Stimulated activated CD4-positive, alpha-beta T cell treated with anti-CD3 and anti-CD28 coated beads, TNF-alpha, amount 100 ng/mL, for 48 hours (primary cell): ENCODE measurements at places on chromosomes 6 and 20.

- no peak for DNase-seq
Measured at GRCh38 chr6:12297363-12298016, 7.3 kb downstream of the EDN1 start.

GRCh38 chr6:38015341-38015740 lies 195.8 kb downstream of the ZFAND3 start:
- DNase-seq: no peak

DNA sequence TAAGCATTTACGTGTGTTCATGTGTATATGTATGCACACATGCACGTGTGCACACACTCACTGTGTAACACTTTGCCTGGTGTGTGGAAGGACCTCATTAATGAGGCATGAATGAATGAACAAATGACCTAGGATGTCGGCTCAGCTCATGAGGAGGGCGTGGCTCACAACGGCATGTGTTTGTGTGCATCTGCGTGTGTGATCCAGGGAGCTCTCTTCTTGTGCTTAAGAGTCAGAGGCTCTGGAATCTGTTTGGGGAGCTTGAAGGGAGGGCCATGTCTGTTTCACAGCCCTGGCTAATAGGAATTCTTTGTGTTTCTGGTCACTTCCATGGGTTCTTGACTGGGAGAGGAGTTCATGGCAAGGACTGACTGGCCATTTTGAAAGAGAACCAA lies 32.7 kb downstream of the TOX2 start:
- DNase-seq: no peak

DNA sequence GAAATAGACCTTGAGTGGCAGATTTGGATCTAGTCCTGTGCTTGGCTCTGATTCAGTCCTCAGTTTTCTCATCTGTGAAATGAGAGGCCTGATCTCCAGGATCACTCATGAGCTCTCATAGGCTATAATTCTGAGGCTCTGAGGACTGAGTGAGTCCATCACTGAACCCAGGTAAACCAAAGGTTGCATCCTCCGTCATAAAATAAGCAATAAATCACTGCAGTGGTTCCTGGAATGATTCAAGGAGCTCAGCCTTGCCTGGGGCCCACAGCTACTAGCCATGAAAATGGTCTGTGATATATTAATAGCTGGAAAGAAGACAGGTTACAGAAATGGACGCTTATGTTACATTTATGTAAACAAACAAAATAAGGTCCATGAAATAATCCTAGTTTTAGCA lies 124.8 kb downstream of the MAP3K7 start:
- DNase-seq: no peak

DNA sequence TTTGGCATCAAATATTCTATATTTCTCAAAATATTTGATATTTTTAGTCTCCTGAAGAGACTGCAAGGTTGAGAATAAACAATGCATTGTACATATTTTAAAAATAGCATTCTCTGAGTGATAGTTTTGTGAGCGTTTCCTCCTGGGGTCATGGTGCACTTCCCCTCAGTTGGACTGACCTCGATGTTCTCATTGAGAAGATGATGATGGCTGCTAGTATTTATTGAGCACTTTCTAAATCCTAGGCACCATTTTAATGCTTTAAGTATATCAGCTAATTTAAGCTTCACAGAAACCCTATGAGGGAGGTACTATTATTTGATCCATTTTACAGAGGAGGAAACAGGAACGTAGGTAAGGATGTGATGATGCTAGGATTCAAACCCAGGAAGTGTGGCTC lies 18.2 kb downstream of the DSE start:
- no peak for DNase-seq

GRCh38 chr20:3563548-3564177 lies 92.8 kb downstream of the ATRN start:
- DNase-seq: no peak

- DNase-seq: no peak
Measured at GRCh38 chr20:49620364-49621240, 52.7 kb upstream of the PTGIS start.

DNA sequence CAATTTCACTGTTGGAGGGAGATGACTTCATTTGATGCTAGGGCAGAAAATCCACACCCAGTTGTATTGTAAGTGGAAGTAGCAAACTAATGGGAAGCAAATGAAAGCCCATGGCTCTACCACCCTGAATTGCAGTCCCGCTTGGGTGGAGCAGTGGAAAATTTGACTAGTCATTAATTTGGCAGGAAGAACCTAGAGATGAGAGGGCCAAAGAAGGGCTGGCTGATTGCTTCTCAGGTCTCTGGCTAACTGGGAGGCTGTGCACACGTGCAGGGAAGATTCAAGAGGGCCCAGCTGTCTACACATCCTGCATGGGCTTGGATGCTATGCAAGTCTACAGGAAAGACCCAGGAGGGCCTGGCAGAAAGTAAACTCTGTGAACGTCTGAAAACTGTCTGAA lies 466.2 kb downstream of the TFAP2A start:
- no peak for DNase-seq

- DNase-seq: no peak
Measured at GRCh38 chr6:115001731-115002350, 659.0 kb upstream of the HS3ST5 start.

DNA sequence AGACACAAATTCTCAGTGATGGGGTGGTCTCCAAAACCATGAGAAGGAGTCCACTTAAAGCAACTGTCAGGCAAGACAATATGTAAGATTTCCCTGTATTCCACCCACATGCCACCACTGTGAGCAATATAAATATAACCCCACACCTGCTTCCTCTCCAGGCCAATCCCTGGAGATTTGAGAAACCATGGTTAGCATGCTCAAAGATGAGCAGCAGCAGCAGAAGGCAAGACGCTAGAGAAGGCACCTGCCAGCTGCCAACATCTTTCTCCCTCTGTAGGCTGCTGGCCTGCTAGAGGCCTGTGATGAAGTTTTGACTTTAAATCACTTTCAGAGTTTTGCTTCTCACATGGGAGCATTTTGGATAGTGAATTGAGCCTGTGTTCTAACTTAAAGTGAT lies 7.9 kb upstream of the SOD2 start:
- DNase-seq: no peak

GRCh38 chr6:150606647-150607328 lies 7.1 kb downstream of the PLEKHG1 start:
- DNase-seq: no peak

DNA sequence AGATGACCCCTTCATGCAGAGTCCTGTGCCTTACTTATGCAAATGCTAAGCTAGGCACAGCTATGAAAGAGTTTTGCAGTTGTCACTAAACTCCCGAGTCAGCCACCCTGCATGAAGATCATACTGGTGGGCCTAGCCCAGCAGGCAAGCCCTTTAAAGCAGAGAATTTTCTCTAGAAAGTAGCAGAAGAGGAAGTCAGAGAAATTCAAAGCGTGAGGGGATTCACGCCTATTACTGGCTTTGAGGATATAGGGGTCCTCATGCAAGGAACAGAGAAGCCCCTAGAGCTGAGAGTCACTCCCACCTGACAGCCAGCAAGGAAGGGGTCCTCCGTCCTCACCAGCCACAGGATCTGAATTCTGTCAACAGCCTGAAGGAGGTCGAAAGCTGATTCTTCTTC lies 54.6 kb downstream of the MYB start:
- no peak for DNase-seq

- no peak for DNase-seq
Measured at GRCh38 chr6:16136091-16136490, 7.2 kb downstream of the MYLIP start.

DNA sequence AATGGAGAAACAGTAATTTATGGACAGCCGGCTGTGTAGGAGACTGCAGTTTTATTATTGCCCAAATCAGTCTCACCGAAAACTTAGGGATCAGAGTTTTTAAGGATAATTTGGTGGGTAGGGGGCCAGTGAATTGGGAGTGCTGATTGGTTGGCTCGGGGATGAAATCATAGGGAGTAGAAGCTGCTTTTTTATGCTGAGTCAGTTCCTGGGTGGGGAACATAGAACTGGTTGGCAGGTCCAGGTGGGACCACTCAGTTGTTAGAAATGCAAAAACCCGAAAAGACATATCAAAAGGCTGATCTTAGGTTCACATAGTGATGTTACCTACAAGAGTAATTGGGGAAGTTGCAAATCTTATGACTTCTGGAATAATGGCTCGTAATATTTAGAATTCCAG lies 59.3 kb downstream of the DOP1A start:
- DNase-seq: no peak

DNA sequence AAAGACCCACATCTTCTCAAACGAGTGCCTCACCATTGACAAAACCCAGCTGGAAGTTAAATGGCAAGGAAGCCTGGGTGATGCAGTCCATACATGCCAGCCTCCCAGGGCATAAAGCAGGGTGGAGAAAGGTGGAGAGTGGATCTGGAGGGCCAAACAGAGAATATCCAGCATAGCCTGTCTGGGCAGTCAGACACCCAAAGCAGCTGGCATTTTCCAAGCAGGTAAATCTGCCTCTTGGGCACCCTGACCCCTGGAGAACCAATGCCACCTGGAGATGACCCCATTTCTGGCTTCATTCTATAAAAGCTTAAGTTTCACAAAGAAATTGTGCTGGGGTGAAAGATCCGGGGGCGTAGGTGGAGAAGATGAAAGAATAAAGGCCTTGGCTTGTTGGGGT lies 5.1 kb upstream of the SRPK1 start:
- DNase-seq: no peak

GRCh38 chr6:151399679-151400078 lies 8.3 kb upstream of the ZBTB2 start:
- DNase-seq: no peak

DNA sequence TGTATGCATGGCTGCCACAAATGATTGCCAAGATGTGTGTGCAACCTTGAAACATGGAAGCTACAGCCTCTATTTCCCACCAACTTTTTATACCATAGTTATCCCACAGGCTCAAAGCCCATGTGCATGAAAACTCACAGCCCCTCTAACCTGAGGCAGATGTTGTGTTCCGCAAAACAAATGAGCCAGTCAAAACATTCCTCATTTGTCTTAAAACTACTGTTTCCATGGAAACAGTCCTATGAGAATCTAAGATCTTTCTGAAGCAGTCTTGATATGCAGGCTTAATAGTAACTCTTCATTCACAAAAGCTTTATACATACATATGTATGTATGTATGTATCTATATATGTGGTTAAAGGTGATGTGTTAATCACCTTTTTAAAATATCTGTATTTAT lies 31.2 kb upstream of the MANEA start:
- DNase-seq: no peak
